Fibroblast of mammary gland (primary cell): ENCODE measurements at places on chromosomes 3 and 15.
A peak's percentile ranks its signal among the peaks of the same experiment; 100 is the strongest.

DNA sequence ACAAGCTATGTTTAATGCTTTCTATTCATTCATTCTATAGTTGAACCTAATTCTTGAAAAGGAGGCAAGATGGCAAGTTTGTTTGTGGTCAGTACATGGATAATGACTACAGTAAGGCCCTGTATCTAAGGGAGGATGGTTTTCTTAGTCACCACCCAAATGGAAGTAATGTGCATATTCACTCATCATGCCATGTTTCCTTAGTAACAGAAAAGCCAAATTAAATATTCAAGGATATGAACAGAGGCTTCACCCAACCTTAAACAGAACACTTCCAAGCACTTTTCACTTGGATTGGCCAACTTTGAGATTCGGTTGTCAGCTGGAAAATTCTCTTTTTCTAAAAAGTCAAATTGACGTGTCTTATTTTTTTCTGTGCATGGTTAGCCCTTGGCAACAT, 805.3 kb upstream of the LMCD1 start:
- DNase-seq, result no peak

DNA sequence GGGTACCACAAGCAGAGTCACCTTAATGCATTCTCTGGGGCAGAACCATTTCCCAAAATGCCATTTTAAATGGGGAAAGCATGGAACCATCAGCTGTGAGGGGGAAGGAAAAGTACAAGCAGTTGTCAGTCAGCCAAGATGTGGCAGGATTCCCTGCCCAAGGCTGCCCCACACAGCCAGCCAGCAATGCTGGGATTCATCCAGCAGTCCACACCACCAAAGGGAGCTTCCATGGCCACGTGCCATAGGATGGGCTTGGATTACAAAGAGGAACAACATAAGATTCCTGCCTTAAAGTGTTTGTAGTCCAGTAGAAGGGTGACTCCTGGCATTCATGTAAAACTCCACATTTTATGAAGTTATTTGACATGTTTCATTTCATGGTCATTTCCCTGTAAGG, 233.3 kb downstream of the SHOX2 start:
- no peak for DNase-seq

DNA sequence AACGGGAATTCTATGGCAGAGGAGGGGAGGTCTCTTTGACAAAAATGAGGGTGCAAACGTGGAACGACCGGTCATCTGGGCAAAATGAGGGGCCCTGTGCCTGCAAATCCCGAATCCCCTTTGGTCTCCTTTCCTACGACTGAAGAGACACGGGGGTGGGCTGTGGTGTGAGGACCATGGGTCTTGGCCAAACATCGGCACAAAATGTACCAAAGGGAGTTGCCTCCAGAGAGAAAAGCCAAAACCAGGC, 498 bp downstream of the ZNF280D start:
- DNase-seq, result no peak

- peak; percentile 50 for DNase-seq
These were observed 50.9 kb downstream of the MYL3 start for GRCh38 chr3:46812237-46812791.

DNA sequence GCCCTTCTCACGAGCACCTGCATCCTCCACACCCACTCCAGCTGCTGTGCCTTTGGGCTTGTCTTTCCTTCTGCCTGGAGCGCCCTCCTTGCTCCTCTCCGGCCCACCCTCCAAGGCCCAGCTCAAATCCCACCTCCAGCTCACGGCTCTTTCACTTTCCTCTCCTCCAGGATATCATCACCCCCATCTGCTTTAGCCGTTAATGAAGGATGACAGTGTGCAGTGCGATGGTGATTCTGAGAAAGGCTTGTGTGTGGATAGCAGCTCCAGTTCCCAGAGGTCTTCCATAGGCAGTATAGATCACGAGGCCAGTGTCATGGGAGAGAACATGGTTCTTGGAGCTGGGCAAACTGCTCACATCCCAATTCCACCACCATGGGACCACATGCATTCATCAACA, 237.4 kb downstream of the TLE3 start:
- no peak for DNase-seq

DNA sequence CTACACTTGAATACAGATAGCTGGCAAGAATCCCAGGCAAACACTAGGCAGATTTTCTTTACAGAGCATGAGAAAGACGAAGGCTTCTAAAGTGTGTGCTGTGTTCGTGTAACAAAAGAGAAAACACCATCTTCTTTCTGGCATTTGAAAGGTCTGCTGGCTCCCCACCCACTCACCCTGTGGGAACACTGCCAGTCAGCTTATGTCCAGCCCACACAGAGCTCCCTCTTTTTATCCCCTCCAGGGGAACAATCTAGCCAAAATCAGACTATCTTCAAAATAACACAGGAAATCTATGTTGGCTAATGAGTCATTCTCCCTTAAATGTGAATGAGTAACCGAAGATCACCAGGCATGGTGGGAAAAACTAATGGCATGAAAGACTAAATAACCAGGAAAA, 45.6 kb upstream of the PAQR5 start:
- DNase-seq, result peak; percentile 93

DNA sequence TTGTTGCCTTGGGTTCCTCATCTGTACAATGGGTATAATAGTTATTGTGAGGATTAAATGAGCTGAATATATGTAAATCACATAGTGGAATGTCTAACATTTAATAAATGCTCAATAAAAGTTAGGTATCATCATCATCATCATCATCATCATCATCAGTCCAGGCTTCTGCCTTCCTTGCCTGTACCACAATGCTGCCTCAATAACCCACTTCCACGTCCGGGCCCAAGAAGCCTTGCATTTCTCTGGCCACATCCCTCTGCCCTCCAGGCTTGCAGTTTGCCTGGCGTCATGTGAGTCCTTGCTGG, 137.4 kb downstream of the THSD4 start:
- DNase-seq, result no peak

DNA sequence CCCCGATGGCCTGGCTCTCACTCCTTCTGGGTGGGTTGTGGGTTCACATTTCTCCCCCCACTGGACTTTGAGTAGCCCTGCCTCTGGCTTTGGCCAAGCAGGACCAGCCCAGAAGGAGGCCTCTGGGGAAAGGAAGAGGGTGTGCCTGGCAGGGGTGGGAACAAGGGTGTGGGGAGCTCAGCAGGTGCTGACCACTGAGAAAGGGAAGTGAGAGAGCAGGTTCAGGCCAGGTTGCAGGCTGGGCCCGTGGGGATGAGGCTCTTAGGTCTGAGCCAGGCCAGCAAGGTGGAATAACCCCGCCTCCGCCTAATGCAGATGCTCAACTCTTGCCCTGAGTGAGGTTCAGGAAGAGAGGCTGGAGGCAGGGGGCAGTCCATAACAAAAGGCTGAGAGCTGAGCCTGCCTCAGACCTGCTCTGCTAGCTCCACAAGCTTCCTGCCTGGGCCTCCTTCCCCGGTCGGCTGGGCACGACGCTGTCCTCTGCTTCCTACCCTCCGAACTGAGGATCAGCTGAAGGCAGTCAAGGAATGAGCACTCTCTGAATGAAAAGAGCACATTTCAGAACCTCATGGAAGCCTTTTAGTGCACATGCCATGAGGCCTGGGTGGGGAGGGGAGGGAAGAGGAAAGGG, 82.7 kb downstream of the TLE3 start:
- no peak for DNase-seq

DNA sequence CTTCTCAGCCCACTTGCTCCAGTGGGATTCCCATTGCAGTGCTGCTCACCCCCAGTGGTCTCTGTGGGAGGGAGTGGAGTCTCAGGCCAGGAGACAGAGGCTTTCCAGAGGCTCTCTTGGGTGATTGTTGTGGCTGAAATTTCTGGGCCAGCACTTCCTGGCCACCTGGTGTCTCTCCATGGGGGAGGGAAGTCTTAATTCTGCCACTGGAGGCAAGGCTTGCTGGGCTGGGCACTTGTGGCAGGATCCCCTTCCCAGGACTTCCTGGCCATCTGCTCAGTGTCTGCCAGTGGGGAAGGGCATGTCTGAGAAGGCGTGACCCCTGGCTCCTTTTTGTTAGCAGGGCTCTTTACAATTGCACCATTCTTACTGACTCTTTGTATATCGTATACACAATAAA, 351.8 kb downstream of the GABRB3 start:
- no peak for DNase-seq

DNA sequence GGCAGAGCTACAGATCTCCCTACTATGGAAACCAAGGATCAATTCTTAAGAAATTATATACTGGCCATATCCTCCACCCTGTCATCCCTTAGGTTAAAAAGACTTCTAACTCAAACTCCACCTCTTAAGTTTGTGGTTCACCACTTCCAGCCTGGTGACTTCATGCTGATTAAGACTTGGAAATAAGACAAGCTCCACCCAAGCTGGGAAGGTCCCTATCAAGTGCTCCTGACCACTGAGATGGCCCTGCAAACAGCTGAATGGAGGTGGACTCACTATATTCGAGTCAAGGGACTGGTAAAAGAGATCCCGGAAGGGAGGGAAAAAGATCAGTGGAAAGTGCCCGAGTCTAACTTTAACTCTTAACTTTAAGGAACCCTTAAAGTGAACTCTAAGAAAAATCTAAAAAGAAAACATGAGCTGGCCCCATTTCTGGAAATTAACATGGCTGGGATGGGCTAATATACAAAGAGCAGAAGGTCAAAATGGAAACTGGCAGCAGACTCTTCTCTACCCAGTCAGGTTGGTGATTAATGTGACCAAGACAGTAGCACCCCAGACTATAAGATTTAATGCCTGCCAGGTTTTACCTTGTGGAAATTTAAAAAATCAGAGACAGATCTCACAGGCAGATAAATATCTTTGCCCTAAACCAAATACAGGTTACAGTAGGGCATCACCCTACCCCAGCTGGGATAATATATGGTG, 43.9 kb downstream of the PPCDC start:
- peak; percentile 86 for DNase-seq

GRCh38 chr3:20145874-20146273, 40.1 kb downstream of the SGO1 start:
- no peak for DNase-seq

DNA sequence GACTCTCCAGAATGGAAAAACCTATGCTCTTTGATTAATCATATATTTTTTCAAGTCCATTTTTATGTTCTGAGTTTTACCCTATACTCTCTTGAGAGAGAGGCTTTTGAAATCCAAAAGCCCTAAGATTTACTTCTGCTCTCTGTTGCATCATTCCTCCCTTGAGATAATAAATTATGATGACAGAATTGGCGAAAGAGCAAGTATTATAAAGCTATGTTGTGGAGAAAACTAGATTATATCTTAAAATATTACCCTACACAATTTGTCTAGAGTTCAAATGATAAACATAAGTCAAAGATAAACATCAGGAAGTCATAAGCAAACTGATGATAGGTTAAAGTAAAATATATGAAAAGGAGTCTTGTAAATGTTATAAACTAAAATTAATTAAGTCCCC, 293.4 kb upstream of the MME start:
- peak; percentile 66 for DNase-seq

- DNase-seq, result no peak
These were observed 48.9 kb downstream of the ZBBX start for GRCh38 chr3:167330993-167331785.

DNA sequence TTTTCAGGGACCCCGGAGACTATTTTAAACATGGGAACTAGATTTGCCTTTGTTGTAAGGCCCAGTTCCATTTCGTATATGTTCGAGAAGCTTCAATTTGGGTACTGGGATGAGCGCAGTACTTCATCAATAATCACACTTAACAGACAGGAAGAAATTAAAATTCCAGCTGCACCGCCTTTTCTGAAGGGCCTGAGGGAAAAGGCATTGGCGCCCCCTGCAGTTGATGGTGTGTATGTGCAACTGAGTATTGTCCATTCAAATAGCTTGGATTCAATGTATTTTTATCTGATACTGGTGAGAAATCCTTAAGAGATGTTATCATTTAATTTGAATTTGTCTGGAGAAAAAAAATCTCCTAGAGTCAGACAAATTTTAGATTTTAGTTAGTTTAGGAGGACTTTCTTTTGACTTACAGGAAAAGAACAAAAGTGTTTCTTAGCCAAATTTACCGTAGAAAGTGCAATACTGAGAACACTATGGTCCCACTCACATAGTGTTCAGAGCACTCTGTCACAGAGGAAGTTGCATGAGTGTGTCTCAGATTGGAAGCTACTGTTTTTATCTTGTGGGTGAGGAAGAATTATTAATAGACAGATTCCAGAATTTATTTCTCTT, 5.4 kb upstream of the ALDH1A2 start:
- DNase-seq, result peak; percentile 67

DNA sequence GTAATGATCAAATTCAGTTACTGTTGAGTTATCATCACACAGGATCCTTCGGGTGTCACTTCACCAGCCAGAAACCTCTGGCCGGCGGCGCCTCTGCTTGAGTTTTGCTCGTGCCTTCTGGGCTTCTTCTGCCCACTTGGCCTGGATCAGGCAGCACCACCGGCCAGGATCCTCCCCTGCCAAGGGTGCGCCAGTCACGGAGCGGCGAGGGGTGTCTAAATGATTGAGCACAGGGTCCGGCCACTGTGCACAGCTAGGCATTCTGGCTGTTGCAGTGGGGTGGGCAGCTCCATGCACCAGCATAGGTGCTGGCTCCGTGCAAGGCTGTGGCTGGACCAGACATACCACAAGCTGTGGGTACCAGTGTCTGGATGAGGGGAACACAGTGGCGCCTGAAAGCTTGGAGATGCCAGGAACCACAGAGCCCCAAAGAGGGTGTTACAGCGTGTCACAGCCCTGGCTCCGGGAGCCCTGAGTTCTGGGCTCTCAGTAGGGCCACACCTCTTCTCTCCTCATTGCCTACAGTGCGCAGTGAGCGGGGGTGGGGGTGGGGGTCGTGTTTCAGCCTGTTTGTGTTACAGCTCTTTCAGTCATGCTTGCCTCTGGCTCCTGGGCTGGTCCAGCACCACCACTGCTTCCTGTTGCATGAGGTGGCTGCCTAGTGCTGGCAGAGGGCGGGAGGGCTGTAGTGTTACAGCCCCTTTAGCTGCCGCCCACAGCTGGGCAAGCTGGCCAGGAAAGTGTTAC, 169.4 kb downstream of the FNDC3B start:
- DNase-seq, result no peak

DNA sequence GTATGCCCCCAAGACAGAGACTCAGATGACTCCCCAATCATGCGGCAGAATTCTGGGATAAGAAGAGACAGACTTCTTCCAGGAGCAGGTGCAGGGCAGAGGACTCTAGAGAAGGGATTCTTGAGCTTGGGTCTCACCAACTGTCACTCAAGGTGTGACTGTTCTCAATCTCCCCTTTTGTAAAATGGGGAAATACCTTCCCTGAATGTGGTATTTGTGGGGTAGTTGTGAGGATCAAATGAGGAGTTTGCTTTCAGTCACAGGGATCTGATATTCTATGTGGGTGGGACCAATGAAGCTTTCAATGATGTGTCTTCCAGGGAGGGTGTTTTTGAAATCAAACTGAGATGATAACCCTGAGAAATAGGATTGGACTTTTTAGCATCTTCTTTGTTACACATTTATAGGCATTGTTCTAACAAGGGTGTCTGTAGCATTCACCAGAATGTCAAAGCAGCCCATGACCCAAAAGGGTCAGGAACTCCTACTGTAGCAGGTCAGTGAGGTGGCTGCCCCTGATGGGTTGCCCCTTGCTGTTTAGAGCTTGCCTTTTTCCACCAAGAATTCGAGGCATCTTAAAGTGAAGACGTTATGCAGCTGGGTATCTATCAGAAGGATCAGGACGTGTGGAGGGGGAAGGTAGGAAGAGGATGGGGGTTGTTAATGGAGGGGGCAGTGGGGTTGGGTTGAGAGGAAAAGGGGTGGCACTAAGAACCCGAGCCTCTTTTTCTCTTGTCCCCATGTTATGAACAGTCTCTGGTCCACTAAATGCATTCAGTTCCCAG, 28.8 kb downstream of the UMPS start:
- no peak for DNase-seq
